ENCODE measurements at places on chromosomes 6 and 20.

GRCh38 chr6:170186006-170186935, 104.6 kb downstream of the DLL1 start:
- DNase-seq, result no peak

- no peak for DNase-seq
Observed at GRCh38 chr6:3938715-3939367, 89.7 kb downstream of the FAM50B start.

GRCh38 chr6:41442352-41442672, 103.9 kb upstream of the FOXP4 start:
- DNase-seq, result no peak

DNA sequence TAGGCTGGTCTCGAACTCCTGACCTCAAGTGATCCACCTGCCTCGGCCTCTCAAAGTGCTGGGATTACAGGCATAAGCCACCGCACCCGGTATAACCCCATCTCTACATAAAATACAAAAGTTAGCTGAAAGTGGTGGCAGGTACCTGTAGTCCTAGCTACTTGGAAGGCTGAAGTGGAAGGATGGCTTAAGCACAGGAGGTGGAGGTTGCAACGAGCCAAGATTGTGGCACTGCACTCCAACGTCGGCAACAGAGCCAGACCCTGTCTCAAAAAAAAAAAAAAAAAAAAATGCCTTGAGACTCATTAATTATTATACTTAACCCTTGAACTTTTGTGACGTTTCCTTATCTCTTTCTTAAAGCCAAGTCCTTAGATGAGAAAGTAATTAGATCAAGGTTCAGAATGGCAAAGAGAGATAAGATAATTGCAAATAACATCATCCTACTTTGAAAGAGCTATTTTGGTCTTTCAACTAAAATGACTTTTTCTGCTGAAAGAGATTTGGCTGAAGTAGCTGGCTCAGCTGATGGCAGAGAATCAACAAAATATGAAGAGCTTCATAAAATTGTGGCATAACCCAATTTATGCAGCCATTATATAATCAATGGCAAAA, 4.7 kb upstream of the SHLD1 start:
- no peak for DNase-seq

DNA sequence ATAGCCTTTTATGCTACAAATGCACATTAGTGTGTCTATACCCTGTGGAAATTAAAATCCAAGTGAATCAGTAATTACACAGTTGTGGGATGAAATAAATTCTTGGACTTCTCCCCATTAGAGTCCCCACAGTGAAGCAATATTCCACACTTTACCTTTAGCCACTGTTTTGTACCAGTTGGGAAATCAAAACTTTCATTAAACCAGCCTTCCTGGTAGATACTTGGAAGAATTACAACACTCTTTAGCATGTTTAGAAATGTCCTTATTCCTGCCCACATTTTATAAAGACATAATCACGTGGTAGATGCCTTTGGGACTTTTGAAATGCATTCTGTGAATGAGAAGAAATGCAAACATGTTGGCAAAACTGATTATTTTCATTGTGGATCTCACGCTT, 49.0 kb upstream of the ANKEF1 start:
- no peak for DNase-seq

DNA sequence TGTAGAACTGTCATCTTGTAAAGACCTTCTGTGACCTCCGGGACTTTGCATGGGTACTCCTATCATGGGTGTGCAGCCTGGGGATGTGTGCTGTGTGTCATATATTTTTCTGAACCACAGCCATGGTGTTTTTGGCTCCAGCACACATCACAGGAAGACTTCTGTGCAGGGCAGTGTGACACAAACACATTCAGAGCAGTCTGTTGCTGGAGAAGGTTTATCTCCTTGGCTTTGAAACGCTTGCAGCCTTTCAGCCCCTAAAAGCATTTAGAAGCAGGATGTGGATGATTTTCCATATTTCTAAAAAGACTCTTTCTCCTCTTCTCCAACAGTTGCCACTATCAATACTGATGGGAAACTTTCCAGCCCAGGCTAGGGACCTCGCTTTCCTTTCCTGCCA, 221.6 kb upstream of the FOXA2 start:
- DNase-seq, result no peak

DNA sequence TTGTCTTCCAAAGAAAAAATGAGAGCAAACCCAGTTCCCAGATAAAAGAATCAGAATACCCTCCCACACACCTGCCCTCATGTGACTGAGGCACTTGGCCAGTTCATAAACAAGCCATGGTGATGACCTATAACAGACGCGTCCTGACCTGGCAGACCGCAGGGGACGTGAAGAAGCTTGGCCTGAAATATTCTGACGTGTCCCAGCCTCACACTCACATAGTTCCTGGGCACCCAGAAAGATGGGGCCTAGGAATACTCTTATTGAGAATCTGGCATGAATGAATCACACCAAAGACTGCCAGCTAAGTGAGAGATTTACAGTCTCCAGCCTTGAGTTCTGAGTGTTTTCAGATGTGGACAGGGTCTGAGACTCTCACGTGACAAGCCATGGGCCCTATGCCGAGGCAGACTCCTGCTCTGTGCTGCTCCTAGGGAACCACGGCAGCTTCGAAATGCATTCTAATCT, 17.2 kb upstream of the MAP3K4 start:
- no peak for DNase-seq

DNA sequence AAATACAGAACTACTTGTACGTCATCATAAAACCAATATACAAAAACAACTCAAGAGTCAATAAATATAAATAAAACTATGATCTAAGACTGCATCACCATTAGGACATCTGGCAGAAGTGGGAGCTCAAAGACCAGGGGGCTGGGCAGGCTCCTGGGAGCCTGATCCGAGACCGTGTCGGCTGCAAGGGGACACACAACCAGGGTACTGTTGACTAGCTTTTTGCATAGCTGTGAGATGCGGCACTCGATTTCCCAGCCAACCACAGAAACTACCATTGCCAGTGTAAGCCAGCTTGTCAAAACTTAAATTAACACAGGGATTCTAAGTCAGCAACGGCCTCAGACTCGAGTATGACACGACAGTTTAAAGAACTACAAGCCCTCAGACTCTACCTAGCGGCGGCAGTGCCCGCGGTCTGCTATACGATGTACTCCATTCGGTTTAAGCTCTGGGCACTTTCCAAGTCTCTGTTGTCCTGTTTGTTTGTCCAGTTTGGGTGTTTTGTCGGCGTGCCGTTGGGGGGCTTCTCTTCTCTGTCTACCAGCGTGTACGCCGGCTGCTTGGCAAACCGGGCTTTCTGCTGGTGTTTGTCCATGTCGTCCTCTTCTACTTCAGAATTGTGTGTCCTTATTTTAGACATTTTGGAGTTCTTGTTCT, 34.6 kb downstream of the JAG1 start:
- DNase-seq, result no peak

- no peak for DNase-seq
Observed at GRCh38 chr6:38179300-38179699, 359.8 kb downstream of the ZFAND3 start.

DNA sequence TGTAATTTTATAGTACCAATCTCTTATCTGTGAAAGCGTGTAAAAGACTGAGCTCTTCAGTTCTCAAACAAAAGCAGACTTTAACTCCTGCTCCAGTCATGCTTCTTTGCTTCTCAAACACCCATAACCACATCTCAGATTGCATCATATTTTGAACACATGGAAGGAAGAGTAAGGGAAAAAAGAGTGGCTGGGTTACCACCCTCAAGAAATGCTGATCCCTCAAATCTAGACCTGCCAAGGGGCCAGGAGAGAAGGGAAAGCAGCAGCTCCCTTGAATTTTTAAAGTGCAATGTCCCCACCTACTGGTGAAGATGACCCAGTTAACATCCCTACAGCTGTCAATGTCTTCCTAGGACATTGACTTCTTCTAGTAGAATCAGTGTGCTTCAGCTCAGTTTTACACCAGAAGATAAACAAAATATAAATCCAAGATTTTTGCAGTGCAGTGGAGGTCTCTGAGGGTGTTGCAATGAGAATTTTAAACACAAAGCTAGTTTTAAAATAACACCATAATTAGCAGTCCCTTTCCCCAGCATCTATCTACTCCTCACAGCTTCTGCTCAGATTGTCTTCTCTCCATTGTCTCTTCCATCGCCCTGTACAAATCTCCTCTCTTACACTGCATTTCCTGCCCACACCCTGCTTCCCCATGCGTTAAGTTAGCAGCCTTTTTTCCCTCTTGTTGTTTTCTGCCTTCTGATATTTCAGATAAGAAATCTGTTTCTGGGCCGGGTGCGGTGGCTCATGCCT, 22.6 kb upstream of the HLA-DQB2 start:
- DNase-seq, result peak; percentile 30

DNA sequence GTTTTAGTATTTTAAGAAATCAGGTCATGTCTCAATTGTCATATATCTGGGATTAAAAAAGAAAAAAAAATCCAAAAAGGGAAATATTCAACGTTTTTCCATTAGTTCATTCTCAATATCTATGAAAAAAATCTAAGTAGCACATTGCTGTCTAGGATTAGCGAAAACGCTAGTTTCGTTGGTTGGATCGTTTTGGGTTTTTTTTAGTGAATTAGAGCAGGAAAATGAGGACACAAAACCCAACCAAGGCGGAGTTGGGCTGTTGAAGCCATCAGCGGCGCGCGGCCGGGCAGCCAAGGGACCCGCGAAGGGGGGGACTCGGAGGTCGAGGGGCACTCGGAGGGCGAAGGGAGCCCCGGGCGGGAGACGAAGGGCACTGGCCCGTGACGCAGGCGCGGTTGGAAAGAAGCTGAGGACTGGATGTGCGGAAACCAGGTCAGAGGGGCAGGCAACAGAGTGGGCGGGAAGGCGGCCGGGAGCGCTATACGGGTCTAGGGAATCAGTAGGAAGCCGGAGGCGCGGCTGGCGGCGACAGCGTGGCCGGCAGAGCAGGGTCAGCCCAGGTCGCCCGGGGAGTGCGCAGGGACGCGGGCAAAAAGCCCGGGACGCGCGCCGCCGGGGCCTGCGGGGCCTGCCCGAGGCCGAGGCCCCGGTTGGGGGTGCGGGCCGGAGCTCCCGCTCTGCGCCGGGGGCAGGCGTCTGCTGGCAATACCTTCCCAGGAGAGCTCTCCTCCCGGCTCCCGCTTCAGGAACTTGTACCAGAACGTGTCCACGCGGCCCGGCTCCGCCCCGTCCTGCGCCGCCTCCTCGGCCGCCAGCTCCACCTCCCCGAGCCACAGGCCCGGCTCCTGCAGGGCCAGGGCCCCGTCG, 599 bp downstream of the EPM2A start:
- peak; percentile 38 for DNase-seq

DNA sequence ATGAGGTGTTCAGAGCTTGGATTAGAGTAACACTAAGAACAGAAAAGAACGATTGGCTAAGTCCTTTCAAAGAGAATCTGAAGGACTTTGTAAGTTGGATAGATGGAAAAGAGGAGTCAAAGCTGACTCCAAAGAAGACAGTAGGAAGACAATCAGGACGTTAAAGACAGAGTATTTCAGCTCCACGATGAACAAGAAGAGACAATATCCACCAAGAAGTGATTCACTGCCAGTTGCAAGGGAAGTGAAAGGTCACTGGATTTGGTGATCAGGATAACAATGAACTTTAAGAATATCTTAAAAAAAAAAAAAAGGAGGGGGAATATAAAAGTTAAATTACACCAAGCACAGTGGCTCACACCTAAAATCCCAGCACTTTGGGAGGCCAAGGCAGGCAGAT, 17.9 kb downstream of the REPS1 start:
- no peak for DNase-seq

DNA sequence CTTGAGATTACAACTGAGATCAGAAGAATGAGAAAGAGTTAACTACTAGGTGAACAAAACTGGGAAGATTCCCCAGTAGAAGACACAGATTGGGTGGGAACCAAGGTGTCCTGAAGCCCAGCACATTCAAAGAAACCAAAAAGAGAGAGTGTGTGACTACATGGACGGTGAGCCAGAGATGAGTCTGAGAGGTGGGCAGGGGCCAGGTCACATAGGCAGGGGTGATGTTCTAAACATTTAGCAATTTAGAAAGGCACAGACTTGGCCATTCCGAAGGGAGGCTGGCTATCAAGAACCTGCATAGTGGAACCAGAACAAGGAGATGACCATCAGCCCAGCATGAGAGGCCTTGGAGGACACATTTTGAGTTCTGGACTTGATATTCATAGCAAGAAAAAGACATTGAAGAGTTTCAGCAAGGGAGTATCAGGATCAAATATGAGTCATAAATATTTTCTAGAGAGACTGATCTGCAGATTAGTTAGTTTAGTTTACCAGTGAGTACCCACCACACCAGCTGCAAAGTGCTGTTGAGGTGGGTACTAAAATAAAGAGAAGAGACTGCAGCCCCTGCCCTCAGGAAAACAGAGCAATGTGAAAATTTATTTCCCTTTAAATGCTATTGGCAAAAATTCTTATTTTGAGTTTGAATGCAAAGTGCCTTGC, 340.5 kb upstream of the PRDM1 start:
- no peak for DNase-seq

DNA sequence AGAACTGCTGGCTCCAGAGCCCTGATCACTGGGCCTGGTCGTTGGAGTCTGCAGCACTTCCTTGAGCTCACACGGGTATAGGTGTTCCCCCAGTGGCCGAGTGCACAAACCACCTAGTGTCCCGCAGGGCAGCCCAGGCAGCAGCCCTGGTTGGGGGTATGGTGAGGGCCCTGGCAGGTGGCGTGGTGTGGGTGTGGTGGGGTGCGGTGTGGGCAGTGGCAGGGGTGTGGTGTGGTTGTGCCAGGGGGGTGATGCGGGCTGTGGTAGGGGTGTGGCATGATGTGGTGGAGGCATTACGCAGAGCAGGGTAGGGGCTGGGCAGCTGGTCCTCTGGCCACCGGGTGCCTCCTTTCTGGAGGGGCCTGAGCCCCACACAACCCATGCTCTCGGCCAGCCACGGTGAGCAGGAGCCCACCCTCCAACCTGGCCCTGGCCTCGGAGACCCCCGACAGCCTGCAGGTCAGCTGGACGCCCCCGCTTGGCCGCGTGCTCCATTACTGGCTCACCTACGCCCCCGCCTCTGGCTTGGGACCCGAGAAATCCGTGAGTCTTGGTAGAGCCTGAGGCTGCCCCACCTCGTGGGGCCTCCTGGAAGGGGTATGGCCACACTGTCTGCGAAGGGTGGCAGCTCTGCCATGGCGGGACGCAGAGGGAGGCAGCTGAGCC, 20.5 kb downstream of the COL20A1 start:
- DNase-seq, result no peak

DNA sequence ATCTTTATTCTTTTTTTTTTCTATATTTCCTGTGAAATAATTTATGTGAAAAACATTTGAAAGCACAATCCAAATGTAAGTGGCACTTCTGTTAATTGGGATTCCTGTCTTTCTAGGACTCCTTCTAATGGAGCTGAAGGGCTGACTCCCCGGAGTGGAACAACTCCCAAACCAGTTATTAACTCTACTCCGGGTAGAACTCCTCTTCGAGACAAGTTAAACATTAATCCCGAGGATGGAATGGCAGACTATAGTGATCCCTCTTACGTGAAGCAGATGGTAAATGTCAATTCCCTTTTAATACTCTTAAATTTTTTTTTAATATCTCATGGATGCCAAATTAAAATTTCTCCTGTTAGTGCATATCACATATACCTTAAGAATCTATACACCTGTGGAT, 35.0 kb downstream of the CDC5L start:
- no peak for DNase-seq

- DNase-seq, result no peak
Observed at GRCh38 chr6:91864911-91865310, 1278.0 kb upstream of the MAP3K7 start.

GRCh38 chr6:97205966-97206365, 77.0 kb downstream of the MMS22L start:
- no peak for DNase-seq
